Smooth muscle cell of the brain vasculature (primary cell): ENCODE measurements at places on chromosomes 13 and 19.

GRCh38 chr13:45132369-45133064 is 12.2 kb downstream of the GTF2F2 start:
- no peak for DNase-seq

DNA sequence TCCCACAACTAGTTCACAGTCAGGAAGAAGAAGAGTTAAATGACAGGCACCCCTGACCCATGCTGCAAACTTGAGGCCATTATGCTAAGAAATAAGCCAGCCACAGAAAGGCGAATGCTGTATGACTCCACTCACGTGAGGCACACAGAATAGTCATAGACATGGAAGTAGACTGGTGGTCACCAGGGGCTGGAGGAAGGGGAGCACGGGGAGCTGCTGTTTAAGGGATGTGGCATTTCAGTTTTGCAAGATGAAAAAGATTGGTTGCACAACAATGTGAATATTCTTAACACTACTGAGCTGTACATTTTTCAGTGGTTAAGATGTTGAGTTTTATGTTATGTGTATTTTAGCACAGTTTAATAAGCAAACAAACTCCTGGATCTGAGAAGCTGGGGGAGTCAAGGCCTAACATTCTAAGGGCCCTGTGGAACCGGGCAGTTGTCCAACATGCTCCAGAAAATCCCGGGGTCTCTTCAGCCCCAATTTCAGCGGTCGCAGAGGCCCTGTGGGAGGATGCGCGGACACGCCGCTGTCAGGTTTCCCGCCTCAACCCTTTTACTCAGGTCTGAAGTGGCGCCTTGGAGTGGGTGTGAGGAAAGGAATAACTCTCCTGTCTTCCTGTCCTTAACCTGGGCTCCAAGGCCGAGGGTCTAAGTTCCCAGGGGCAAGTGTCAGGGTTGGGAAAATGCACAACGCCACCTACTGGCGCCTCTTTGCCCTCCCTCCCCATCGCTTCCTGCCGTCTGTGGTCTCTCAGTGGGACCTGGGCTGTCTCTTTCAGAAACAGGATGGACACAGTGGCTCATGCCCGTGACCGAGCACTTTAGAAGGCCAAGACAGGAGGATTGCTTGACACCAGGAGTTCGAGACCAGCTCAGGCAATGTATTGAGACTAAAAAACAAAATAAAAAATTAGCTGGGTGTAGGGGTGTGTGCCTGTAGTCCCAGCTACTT is 4.4 kb upstream of the TMEM272 start:
- no peak for DNase-seq

DNA sequence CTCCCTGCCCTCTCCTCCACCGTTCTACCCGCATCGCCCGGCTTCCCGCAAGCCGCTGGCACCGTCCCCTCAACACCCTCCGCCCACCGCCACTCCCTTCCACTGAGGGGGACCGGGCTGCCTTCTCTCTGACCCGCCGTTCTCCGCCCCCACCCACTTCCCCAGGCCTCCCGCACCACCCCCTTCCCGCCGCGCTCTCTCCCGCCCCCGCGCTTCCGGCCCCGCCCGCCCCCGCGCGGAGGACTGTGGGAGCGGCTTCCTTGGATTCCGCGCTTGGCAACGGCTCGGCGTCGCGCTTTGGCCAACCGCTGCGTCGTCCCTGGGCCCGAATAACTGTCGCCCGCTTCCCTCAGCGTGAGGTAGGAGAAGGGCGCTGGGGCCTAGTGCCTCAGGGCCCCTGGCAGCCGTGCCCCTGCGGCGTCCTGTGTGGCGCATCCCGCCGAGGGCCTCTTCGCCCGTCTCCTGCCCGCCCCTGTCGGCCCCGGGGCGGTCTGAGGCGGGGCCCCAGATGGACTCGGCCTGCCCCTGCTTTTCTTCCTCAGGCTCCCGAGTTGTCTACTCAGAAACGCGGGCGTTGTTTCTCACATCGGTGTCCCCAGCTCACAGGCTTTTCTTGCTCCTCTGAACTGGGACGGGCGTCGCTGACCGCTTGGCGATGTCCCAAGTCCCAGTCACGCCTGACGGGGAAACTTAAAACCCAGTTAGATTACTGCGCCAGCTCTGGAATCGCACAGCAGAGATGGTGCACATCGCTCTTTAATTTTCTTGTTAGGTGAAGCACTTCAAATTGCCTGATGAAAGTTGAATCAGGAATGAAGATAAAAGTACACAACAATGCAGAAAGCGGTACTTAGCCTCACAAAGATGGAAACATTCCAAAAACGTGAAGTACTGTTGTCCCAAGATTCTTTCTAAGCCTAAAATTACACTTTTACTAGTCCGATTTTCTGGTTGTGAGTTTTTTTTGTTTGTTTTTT is at the start of gene IFT88:
TSS of gene IFT88 (plus strand) at position 260 of the 977 bp plus-strand sequence. CDS start 7,229 bp downstream, outside the sequence.
- DNase-seq: peak; percentile 47

GRCh38 chr13:49536144-49536873 is 40.6 kb downstream of the PHF11 start:
- DNase-seq: no peak

GRCh38 chr19:55115446-55116065 is 1.9 kb downstream of the PPP1R12C start:
- DNase-seq: no peak

GRCh38 chr13:77836423-77836822 is 82.2 kb downstream of the EDNRB start:
- no peak for DNase-seq

- no peak for DNase-seq
Measured at GRCh38 chr19:46786236-46787039, 2.0 kb downstream of the SLC1A5 start.

- no peak for DNase-seq
Measured at GRCh38 chr19:30999726-31000125, 349.5 kb downstream of the TSHZ3 start.

GRCh38 chr13:26459276-26460131 is 98.0 kb upstream of the WASF3 start:
- no peak for DNase-seq

GRCh38 chr13:82356667-82357410 is 1525.4 kb downstream of the SLITRK1 start:
- no peak for DNase-seq

- DNase-seq: no peak
Measured at GRCh38 chr13:46367617-46368327, 19.3 kb downstream of the RUBCNL start.

- no peak for DNase-seq
Measured at GRCh38 chr19:58044391-58044790, 10.6 kb downstream of the ZSCAN1 start.

DNA sequence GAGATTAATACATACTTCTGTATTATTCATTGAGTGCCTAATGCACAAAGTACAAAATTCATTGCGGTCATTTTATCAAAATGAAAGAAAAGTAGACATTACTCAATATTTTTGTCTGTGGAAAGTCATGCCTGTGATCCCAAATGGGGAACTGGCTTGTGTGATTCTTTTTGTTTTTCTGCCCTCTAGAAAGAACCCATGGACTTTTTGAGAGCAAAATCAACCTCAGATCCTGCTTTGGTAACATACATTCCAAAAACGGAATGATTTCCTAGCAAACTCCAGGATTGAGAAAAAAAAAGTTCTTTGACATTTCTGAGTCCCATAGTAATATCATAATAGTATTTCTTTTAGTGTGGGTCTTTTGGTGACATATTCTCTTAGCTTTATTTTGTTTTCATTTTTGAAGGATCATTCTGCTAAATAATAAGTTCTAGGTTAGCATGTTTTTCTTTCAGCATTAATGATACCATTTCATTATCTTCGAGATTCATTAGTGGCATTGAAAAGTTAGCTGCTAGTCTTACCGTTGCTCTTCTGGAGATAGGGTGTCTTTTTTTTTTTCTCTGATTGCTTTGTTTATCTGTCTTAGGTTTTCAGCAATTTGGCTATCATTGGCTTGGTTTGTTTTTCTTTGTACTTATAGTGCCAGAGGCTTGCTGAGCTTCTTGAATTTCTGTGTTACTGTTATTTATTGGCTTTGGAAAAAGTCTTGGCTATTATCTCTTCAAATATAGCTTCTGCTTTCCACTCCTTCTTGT is 102.4 kb upstream of the CSNK1A1L start:
- DNase-seq: no peak

DNA sequence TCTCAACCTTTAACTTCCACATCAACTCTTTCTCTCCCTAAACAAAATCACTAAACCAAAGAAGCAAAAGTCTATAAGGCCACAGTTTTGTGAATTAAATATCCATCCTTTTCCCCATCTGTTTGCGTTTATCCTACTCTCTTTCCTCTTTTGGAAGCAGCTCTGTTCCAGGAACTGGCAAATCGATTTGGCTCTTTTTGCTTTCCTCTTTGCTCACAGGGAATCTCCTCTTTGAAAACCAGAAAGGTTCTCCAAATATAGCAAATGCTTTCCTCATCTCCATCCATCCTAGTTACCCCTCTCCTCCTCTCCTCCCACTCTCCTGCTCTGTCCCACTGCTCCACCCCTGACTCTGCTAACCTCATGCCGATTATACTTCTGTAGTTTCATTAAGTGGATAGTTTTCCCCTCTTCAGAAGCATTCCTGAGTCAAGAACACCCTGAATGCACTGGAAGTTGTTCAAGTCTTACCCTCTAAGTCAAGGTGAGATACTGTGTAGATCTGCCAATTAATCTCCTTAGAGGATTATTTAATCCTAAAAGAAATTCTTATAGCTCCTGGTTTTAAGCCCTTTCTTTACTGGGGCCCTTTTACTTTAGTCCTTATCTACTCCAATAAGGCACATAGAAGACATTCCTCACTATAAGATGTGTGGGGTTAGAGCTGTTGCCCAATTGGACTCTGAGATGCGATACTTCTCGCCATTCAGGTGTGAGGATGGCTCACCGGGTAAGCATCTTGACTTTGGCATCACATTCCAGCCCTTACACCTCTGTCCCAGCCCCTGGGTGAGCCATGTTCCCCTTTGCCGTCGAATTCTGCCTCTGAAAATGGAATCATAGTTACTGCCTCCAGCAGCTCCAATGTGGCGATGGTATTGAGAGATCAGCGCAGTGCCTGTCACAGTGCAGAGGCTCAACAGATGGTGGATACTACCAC is 67.6 kb downstream of the COL4A2 start:
- DNase-seq: no peak

DNA sequence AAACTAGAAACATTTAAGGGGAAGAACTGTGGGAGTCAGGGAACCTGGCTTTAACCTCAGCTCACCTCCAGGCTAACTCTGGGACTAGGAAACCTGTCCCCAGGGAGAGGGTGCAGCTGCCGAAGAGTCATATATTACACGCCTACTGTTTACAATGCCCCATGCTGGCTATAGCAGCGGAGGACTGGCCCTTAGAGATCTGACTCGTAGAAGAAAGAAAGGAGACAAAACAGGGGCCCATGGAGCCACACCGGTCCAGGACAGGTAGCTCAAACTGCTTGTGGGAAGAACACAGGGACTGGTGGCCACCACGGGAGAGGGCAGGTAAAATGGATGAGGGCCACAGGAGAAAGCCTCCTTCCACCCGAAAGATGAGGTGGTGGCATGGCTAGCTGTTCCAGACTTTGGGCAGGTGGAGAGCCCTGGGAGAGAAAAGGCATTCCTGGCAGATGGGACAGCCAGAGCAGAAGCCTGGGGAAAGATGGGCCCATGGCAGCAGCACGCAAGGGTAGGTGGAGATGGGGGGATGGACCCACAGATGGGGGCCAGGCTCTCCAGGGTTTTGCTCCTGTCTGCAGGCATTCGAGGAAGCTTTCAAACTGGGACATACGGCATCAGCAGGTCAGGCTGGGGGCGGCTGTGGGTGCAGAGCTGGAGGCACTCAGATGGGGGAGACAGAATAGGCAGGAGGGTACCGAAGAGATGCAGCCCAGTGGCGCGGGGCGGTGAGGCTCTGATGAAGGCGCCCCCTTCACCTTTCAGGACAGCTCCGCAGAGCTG is 69.5 kb downstream of the LATS2 start:
- no peak for DNase-seq

DNA sequence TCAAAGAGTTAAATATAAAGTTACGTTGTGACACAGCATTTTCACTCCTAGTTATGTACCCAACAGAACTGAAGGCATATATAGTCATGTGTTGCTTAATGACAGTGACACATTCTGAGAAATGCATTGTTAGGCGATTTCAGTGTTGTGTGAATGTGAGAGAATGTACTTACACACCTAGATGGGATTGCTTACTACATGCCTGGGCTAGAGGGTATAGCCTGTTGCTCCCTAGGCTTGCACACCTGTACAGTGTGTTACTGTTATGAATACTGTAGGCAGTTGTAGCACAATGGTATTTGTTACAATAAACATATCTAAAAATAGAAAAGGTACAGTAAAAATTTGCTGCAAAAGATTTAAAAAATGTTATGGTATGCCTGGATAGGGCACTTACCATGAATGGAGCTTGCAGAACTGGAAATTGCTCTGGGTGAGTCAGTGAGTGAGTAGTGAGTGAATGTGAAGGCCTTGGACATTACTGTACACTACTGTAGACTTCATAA is 89.2 kb downstream of the DHRS12 start:
- DNase-seq: no peak

- no peak for DNase-seq
Measured at GRCh38 chr13:110812121-110812868, 98.8 kb downstream of the ING1 start.

- no peak for DNase-seq
Measured at GRCh38 chr13:110380359-110381028, 73.4 kb downstream of the COL4A2 start.

DNA sequence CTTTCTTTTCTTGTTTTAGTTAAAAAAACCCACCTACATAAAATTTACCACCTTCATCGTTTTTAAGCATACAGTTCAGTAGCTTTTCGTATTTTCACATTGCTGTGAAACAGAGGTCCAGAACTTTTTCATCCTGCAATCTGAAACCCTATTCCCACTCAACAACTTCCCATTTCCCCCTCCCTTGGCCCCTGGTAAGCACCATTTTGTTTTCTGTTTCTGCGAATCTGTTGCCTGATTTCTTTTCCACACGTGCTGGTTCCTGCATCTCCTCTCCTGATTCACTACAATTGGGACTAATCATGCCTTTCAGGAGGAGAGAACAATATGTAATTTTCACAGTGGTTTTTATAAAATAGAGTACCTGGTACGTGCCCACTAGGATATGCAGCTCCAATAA is 149.2 kb upstream of the RNF113B start:
- DNase-seq: no peak

- no peak for DNase-seq
Measured at GRCh38 chr13:49021953-49022352, 46.2 kb downstream of the FNDC3A start.

DNA sequence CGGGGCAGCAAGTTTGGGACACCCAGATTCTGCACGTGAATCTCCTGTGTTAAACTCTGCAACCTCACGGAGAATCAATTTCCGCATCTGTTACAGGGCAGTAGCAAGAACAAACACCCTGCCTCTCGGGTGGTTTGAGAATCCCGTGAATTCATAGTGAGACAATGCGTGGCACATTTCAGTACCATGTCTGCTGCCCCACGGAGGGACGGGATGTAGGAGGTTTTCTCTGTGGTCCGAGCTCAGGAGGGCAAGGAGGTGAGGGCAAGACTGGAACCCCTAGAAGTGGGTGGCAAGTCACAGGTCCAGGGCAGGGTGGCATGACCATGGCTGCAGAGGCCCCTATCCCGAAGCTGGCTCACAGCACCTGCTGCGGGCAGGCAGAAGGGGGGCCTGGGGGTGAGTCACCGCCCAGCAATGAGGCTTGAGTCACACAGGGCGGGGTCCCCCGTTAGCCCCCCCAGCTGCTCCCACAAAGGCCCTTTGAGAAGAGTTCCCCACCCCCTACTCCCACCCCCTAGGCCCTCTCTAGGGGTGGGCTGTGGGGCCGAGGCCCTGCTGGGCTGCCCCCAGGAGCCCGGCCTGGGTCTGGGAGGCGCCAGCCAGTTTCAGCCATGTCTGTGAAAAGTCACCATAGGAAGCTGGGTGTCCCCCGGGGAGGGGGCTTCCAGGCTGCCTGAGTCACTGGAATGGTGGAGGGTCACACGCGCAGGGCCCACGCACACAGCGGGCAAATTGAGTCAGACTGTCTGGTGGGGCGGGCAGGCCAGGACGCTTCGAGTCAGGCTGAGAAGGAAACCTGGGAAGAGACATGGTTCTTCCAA is 25.8 kb upstream of the NANOS3 start:
- DNase-seq: peak; percentile 77

GRCh38 chr13:81493144-81493543 is 1152.2 kb upstream of the SPRY2 start:
- no peak for DNase-seq
